Activated B cell treated with CpG ODN at 0.5 μM for 24 hours (primary cell): ENCODE measurements at places on chromosomes 2 and 18.
A peak's percentile ranks its signal among the peaks of the same experiment; 100 is the strongest.

GRCh38 chr18:57404345-57404744, 30.8 kb upstream of the ONECUT2 start:
- no peaks in the 10 kb centered on the region for H3K4me1 ChIP-seq
- no peak for DNase-seq
- peaks cover 24% of the 10 kb centered on the region for H3K27me3 ChIP-seq
- H3K27ac ChIP-seq, result no peak overlapping the region
- H3K36me3 ChIP-seq, result no peaks in the 10 kb centered on the region

DNA sequence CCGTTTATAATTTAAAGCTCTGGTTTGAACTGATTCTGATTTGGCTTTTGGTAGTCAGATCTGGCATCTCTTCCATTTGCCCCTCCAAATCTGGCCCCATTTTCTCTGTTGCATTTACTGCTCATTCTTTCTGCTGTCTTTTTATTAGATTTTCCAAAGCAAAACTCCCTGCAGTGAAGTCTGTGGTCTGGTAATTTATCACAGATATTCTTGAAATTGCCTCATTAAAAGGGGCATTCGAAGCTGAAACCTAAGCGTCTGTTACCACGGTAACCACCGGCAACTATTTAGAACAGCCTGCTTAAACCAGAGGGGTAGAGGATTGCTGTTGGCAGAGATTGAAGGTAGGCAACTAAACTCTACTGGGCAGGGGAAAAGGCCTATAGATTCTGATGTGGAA, 111.5 kb upstream of the UPP2 start:
- no peak overlapping the region for H3K4me3 ChIP-seq
- no peak for DNase-seq
- H3K27me3 ChIP-seq, result peaks cover 2% of the 10 kb centered on the region

DNA sequence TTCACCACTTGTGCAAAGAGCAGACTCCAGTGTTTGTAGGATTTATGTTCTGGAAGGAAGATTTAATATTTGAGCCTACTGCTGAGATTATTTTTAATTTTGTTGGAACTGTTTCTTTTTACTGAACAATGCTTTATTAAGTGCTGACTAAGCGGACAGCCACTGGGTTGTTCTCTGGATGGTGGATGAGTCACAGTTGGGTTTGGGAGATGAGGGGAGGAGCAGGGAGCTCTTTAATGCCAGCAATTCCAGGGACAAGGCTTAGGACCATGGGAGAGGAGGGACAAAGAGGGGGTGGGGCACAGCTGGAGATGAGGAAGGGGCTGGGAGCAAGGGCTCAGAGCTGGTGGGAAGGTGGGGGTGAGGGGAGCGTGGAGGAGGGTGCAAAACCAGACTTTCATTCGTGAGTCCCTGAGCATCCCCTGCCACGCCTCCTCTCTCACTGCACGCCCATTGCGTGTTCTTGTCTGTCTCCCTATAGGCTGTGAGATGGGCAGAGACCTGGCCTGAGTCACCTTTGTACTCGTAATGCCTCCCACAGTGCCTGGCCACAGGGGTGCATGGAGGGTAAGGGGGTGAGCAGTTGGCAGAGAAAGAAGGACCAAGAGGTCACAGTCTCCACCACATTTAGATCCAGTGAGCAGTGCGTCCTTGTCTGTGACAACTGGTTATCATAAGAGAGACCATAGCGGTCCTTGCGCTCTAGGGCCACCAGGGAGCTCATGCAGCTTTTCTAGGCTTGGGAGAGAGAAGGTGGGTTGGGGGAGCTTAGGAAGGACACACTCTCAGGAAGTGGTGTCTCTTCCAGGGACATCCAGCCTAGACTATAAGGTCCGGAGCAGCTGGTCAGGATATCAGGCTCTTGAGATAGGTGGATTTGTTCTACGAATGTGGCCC, 18.4 kb downstream of the SLC4A3 start:
- no peaks in the 10 kb centered on the region for H3K36me3 ChIP-seq
- H3K27ac ChIP-seq, result no peak overlapping the region
- no peak for DNase-seq
- H3K4me1 ChIP-seq, result peaks cover 15% of the 10 kb centered on the region
- H3K27me3 ChIP-seq, result peaks cover 31% of the 10 kb centered on the region

- DNase-seq, result no peak
- H3K27me3 ChIP-seq, result no peaks in the 10 kb centered on the region
- no peak overlapping the region for H3K4me3 ChIP-seq
- peaks cover 4% of the 10 kb centered on the region for H3K4me1 ChIP-seq
Measured at GRCh38 chr2:64970495-64970894, 18.7 kb upstream of the SLC1A4 start.

DNA sequence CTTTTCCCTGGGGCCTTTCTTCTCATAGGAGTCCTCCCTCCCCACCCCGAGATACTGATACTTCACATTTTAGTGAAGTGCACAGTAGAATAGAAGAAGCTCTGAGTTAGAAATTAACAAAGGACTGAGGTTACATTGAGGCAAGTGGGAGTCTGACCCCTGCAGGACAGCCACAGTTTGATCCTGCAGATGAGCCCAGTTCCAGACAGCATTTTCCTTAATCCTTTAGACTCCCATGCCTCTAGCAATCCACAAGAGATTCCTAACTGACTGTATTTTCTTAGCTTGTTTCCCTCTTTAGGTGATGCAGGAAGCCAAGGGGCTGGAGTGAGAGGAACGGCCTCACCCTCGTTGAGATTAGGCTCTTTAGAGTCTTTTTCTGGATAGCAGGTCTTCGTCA, 204.0 kb downstream of the CYRIA start:
- H3K4me3 ChIP-seq, result no peak overlapping the region
- H3K4me1 ChIP-seq, result no peaks in the 10 kb centered on the region
- no peak for DNase-seq
- peaks cover 16% of the 10 kb centered on the region for H3K27me3 ChIP-seq
- no peaks in the 10 kb centered on the region for H3K36me3 ChIP-seq
- no peak overlapping the region for H3K27ac ChIP-seq

DNA sequence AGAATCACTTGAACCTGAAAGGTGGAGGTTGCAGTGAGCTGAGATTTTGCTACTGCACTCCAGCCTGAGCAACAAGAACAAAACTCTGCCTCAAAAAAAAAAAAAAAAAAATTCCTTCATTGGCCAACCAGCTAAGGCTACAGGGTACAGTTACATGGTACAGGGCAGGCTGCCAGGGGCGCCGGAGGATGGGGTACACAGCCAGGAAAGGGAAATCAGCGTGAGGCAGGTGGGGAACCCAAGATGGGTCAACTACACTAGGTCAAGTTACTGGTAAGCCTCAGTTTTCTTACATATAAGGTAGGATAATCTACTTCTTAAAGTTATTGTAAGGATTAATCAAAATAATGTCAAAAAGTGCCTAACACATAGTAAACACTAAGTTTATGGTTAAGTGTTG, 142.6 kb upstream of the MSH6 start:
- no peak overlapping the region for H3K4me3 ChIP-seq
- DNase-seq, result no peak
- H3K27me3 ChIP-seq, result no peaks in the 10 kb centered on the region
- H3K36me3 ChIP-seq, result no peaks in the 10 kb centered on the region
- peaks cover 6% of the 10 kb centered on the region for H3K4me1 ChIP-seq

- H3K27ac ChIP-seq, result no peak overlapping the region
- H3K4me1 ChIP-seq, result no peaks in the 10 kb centered on the region
Measured at GRCh38 chr2:38450509-38450908, 73.4 kb upstream of the ATL2 start.

DNA sequence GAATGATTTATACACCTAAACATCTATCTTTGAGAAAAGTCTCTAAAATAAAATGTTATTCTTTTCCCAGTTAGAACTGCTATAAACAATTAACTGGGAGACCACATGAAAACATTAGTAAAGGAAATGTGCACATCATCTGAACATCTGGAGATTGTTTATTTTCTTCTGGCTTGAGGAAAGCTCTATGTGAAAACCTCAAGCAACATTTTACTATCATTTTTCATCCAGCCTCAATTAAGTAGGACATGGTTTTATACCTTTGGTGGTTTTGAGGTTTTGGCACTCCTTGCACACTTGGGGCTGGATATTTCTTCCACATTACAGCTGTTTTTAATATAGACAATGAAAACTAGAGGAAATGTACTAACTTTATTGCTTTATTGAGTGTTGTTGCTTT, 609.5 kb upstream of the SLC8A1 start:
- no peaks in the 10 kb centered on the region for H3K36me3 ChIP-seq
- H3K4me1 ChIP-seq, result no peaks in the 10 kb centered on the region
- H3K4me3 ChIP-seq, result no peak overlapping the region
- DNase-seq, result no peak
- no peaks in the 10 kb centered on the region for H3K27me3 ChIP-seq
- no peak overlapping the region for H3K27ac ChIP-seq

GRCh38 chr2:156999661-157000060, 257.8 kb upstream of the GALNT5 start:
- H3K4me3 ChIP-seq, result no peak overlapping the region
- no peak overlapping the region for H3K27ac ChIP-seq
- H3K36me3 ChIP-seq, result no peaks in the 10 kb centered on the region
- H3K27me3 ChIP-seq, result no peaks in the 10 kb centered on the region
- H3K4me1 ChIP-seq, result no peaks in the 10 kb centered on the region

DNA sequence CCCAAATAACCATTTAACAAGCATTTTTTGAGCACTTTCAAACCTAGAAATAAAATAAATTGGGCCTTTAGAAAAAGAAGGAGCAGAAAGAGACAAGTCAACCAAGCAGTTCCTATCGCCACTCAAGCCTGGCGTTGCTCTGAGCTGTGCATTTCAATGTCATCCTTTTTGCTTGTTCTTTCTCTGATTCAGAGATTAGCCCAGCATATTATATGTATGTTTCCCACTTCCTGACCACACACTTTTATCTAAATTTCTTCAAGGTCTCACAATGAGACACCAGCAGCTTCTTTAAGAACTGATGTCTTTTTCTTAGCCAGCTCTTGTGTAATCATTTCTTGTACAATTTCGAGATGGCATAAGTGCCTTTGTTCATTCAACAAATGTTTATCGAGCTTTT, 344.5 kb upstream of the ID2 start:
- DNase-seq, result no peak
- H3K27me3 ChIP-seq, result peaks cover 18% of the 10 kb centered on the region
- H3K36me3 ChIP-seq, result no peaks in the 10 kb centered on the region
- H3K27ac ChIP-seq, result no peak overlapping the region

GRCh38 chr2:240383871-240384700, 51.4 kb upstream of the GPC1 start:
- H3K4me1 ChIP-seq, result no peaks in the 10 kb centered on the region
- H3K27me3 ChIP-seq, result peaks cover 3% of the 10 kb centered on the region
- no peaks in the 10 kb centered on the region for H3K36me3 ChIP-seq
- H3K4me3 ChIP-seq, result no peak overlapping the region

- no peak for DNase-seq
- peaks cover 17% of the 10 kb centered on the region for H3K27me3 ChIP-seq
Measured at GRCh38 chr2:75580156-75580555, 19.4 kb upstream of the EVA1A start.

DNA sequence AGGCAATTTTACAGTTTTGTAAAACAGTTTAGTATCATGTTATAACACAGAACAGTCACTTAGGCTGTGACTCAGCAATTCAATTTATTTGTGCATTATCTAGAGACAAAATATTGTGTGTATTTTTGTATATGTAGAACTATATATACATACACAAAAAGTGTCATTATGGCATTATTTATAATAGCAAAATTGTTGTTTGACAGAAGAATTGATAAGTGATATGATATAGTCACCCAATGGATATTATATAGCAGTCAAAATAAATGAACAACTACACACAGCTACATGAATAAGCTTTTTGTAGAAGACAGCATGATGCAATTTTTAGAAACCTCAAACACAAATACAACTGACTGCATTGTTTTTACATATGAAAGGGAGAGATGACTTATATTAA, 334.0 kb downstream of the TRIB2 start:
- H3K4me3 ChIP-seq, result no peak overlapping the region
- H3K36me3 ChIP-seq, result no peaks in the 10 kb centered on the region
- H3K27ac ChIP-seq, result no peak overlapping the region
- DNase-seq, result no peak
- H3K4me1 ChIP-seq, result no peaks in the 10 kb centered on the region
- peaks cover 14% of the 10 kb centered on the region for H3K27me3 ChIP-seq

GRCh38 chr2:25374411-25374810, 32.7 kb upstream of the DNMT3A start:
- no peaks in the 10 kb centered on the region for H3K27me3 ChIP-seq
- peaks cover 6% of the 10 kb centered on the region for H3K36me3 ChIP-seq
- H3K4me1 ChIP-seq, result peaks cover 31% of the 10 kb centered on the region
- DNase-seq, result peak; percentile 1
- H3K4me3 ChIP-seq, result no peak overlapping the region

DNA sequence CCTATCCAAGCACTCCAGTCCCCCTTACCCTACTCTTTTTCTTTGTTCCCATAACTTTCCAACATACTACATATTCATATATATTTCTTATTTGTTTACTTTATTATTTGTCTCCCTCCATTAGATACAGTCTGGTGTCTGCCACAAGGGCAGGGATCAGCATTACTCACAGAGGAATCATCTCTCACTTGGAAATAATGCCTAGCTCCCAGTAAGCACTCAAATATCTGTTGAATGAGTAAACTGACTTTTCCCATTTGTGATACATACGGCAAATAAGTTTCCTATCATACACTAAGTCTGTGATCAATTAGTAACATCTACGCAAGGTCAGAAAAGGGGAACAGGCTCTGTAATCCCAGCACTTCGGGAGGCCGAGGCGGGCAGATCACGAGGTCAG, 18.7 kb downstream of the C1D start:
- H3K27ac ChIP-seq, result no peak overlapping the region
- no peaks in the 10 kb centered on the region for H3K27me3 ChIP-seq
- no peak overlapping the region for H3K4me3 ChIP-seq
- peaks cover 39% of the 10 kb centered on the region for H3K36me3 ChIP-seq

GRCh38 chr2:163799807-163800206, 64.0 kb upstream of the FIGN start:
- no peaks in the 10 kb centered on the region for H3K36me3 ChIP-seq
- no peak for DNase-seq
- H3K27ac ChIP-seq, result no peak overlapping the region
- no peak overlapping the region for H3K4me3 ChIP-seq
- H3K27me3 ChIP-seq, result no peaks in the 10 kb centered on the region

GRCh38 chr2:95287806-95288205, 9.3 kb upstream of the KCNIP3 start:
- DNase-seq, result no peak
- H3K4me1 ChIP-seq, result no peaks in the 10 kb centered on the region
- no peak overlapping the region for H3K4me3 ChIP-seq
- no peak overlapping the region for H3K27ac ChIP-seq
- no peaks in the 10 kb centered on the region for H3K27me3 ChIP-seq
- no peaks in the 10 kb centered on the region for H3K36me3 ChIP-seq
